ENCODE measurements at places on chromosomes 2 and 18. TPM values are rescaled to one million over a fixed set of nuclear protein-coding genes. Genes with fewer than 3 reads are reported as not detected.

- DNase-seq = no peak
These were observed 278.3 kb downstream of the MYCN start for GRCh38 chr2:16218625-16219024.

Gene KANSL1L
- total RNA-seq = 21.8 TPM

- DNase-seq = peak; percentile 20
These were observed 1.3 kb downstream of the ATP5F1A start for GRCh38 chr18:46096651-46097300.

Gene ZNG1B
- total RNA-seq = 36.8 TPM

GRCh38 chr18:57930476-57930875 is 113.5 kb upstream of the NEDD4L start:
- DNase-seq = no peak

GRCh38 chr2:10184421-10184820 is 61.9 kb downstream of the RRM2 start:
- no peak for DNase-seq

DNA sequence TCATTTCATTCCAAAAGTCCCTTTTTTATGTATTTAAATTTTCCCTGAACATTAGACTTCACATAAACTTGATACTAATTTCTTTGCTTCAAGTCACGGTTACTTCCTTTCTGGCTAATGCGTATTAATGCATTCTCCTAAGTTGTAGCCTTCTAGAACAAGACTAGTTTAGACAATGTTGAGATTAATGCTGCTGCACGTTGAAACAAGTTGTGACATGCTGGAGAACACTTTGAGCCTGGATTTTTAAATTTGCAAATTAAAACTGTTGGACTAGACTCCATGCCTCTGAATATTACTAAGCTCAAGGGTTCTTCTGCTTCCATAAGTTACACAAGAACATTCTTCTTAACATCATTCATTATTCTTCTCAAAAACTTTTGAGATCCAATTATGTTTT is 29.1 kb downstream of the ID2 start:
- no peak for DNase-seq

GRCh38 chr2:75055820-75056675 is 97.6 kb downstream of the POLE4 start:
- peak; percentile 95 for DNase-seq

DNA sequence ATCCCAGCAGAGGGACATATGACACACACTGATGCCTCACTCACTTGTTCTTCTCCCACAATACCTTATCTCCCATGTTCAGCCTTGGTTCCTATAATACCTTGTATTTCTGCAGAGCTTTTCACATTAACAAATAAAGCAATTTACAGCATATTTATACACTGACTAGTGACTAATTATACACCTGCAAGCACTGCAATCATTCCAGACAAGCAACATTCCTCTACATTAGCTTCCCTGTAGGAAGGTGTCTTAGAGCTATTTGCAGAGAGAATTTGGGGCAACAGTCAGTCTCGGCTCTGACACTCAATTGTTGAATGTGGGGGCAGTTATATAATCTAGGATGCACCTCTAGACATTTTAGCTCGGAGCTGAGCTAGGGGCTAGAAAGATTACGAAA is 9.5 kb upstream of the INSIG2 start:
- DNase-seq = no peak

Gene POMC
- total RNA-seq = 0.66 TPM

Gene ACTG2
- 4.1 TPM for total RNA-seq

Measured in fibroblast of lung (primary cell).